ENCODE measurements at places on chromosomes 1 and 21. TPM values are rescaled to one million over a fixed set of nuclear protein-coding genes. Genes with fewer than 3 reads are reported as not detected.

Gene S100A9
- not detected for total RNA-seq

Gene RAB7B
- not detected for total RNA-seq

DNA sequence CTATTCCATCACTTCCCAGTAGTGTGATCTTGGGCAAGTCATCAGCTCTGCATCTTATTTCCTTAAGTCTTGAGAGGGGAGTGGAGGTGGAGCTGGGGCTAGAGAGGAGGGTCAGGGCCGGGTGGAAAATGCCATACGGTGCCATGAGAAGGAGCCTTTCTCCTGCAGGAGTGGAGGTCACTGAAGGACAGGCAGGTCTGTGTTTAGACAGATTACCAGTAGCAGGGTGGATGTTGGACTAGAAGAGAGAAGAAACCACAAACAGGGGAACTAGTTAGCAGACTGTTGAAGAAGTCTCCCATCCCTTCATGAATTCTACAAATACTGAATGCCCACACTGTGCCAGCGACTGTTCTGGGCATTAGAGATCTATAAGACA lies 13.9 kb upstream of the CPT2 start:
- no peak for DNase-seq

DNA sequence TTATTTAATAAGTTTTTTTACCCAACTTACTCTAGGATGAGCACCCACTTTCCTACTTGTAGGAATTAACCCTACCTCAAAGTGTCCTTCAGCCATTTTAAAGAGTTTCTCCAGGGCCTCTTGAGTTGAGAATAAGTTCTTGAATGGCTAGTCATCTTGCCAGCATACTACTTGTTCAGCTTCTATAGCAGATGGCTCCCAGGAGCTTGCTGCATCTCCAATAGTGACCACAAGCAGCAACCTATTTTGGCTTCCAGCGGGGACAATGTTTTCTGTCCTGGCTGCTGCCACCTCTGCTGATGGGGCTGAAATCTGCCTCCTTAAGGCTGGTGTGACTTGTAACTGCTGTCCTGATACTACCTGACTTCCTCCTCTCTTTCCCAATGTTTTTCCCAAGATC lies 20.8 kb upstream of the PIK3R3 start:
- no peak for DNase-seq

DNA sequence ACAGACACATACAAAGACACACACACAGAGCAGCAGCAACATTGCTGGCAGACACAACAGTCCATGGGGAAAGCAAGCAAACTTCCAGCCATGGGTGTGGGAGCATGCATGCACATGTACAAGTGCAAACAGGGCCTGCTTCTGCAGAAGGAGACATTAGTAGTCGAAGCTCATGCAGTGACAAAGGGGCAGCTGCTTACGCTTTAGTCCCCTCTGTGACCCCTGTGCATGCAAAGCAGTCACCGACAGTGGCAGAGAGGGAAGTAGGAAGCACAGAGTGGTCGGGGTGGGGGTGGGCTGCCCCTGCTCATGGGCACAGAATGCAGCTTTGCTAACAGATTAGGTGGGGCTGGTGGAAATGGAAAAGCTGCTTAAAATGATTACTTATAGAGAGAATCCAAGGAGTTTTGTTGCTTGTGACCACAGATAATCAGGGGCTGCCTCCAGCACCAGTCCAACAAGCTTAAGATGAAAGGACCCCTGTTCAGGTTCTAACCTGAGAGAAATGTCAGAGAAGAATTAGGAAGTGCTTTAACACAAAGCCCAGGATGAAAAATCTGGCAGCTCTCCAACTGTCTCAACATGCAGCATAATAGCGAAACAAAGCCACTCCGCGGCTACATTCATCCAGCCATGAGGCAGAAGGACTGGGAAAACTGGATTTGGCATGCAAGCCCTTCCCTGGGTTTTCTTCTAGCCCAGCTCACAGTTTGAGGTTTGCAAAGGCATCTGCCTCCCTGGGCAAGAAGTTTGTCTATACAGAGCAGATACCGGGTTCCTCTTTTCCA lies 378.9 kb downstream of the KCNH1 start:
- DNase-seq = no peak

DNA sequence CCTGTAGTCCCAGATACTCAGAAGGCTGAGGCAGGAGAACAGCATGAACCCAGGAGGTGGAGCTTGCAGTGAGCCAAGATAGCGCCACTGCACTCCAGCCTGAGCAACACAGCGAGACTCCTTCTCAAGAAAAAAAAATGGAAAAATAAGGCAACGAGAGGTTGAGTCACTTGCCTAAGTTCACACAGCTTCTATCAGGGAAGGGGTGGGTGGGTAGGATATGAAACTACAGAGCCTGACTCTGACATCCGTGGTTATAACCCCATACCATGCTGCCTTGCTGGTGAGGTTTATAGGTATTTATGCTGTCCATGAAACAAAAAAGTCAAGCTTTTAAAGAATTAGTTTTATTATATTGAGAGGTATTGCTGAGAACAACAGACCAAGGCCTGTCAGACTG lies 61.5 kb upstream of the RAB4A start:
- DNase-seq = no peak

GRCh38 chr1:41448821-41449220 lies 35.7 kb downstream of the EDN2 start:
- no peak for DNase-seq

DNA sequence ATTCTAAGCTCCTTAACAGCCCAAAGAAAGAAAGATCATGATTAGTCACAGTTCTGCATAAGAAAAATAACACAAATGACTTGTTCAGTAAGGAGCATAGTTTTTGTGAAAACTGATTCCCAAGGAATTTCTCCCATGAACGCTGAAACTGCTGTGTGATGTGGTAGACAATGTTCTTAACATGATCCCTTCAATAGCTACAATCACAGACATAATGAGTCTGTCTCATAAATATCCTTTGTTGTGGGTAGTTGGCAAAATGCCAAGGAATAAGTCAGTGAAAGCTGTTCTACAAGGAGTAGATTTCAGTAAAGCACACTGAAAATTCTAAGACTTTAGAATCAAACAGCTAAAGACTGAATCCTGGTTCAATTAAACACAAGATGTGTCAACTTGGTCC lies 404.8 kb downstream of the HLX start:
- DNase-seq = no peak

DNA sequence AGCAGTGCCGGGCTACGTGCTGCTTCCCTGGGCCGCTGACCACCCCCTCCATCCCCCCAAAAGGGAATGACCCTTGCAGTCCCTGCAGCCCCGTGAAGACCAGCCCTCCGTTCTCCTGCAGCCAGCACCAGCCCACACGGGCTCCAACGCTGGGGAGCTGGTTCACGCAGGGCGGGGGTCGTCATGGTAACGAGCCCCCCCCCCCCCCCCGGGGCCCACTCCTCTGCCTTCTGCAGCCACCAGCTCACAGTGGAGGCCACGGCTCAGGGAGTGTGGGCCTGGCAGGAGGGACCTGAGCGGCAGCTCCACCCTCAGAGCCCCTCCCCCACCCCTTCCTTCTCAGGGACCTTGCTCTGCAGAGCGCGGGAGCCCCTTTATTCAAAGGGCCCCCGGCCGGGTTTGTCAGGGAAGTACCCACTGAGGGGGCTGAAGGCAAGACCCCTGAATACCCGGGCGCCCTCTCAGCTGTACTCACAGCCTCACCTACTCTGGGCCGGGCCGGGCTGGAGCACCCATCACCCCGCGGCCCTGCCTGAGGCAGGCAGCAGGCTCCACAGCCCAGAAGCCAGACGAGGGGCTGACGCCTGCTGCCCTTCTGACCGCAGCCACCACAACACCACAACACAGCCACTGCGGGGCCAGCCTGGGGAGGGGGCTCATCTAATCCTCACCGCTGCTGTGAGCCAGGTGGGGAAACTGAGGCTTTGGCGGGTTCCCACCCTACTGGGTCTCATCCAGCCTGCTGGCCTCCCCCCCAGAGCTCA lies 12.6 kb downstream of the MEGF6 start:
- no peak for DNase-seq

DNA sequence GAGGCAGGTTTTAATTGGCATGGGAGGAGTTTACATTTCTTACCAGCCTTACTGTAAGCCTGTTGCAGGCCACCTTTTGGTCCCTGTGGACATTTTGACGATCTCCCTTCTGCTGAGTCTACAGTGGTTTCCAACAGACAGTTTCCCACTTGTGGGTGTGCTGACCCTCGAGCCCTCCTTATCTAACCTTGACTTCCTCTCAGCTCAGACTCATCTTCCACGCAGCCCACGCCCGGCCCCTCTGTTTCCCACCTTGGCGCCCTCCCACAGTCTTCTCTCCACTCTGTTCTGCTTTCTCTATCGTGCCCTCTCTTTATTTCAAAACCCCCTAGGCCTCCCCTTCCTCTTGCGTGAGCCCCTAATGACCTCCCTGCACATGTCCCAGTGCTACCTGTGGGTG lies 6.1 kb upstream of the ARL8A start:
- no peak for DNase-seq

DNA sequence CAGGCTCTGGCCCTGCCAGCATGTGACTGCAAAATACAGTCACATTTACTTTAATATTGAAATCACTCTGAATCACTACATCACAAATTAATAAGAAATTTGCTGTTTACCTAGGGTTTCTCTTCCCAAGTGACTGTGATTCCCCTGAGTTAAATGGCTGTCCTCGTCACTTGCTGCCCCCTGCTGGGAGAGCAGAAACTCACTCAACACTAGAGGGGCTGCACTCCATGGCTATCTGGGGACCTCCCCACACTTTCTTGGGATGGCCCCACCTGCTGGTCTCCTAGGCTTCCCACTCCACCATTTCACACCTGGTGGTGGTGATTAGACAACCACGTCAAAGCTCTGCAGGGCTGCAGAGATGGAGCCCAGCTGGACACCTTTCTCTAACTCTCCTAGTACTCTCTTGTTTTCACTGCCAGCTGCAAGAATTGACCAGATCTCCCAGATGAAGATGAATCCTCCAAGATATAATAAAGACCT lies 63.4 kb downstream of the CD2 start:
- peak; percentile 83 for DNase-seq

- no peak for DNase-seq
Measured at GRCh38 chr1:3557366-3557765, 53.9 kb downstream of the MEGF6 start.

DNA sequence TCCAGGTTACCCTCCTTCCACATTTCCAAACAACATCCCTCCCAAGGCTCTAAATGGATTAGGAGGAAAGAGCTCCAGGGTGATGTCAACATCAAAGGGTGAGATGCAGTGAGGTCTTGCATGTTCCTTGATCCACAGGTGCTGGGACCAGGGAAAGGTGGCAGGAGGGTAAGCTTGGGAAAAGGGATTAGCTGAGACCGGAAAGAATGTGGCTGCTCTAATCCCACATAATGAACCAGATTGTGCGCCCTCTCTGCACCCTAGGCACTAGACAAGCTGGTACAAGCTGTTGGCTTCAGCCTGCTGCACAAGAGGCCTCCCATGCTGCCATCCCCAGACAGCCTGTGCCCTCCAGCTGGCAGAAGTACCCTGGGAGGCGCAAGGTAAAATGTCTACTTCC lies 34.9 kb downstream of the PLXNA2 start:
- DNase-seq = no peak

- no peak for DNase-seq
Measured at GRCh38 chr1:228286505-228287417, 78.9 kb downstream of the OBSCN start.
